ENCODE measurements at places on chromosomes 1 and 21.

GRCh38 chr1:93033029-93033428 is 46.1 kb upstream of the MTF2 start:
- DNase-seq, result no peak

DNA sequence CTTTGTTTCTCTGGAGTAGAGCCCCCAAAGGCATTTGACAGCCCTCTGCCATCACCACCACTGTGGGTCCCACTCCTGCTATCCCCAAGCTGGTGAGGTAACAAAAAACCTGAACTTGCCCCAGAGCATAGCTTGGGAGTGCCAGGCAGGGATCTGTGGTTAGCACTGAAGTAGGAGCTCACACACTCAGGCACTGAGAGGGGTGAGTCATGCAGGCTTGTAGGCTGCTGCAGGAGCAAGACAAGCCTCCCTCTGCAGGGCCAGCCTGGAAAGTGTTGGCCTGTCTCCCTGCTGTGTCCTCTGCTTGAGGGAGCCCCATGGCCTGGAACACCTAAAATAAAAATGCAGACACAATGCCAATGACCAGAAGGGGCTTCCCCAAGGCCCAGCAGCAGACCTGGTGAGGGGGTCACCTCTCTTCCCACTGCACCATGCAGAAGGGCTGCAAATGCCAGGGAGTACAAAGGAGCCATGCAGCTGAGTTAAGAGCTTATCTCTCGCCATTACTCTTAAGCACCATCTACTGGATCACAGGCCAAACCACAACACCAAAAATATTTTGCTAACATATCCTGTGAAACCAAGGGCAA is 108.9 kb upstream of the POGK start:
- DNase-seq, result peak; percentile 64

GRCh38 chr1:186374303-186375151 is 526 bp downstream of the TPR start:
- DNase-seq, result no peak

- DNase-seq, result peak; percentile 53
Measured at GRCh38 chr1:48917901-48918603, 141.4 kb upstream of the BEND5 start.

DNA sequence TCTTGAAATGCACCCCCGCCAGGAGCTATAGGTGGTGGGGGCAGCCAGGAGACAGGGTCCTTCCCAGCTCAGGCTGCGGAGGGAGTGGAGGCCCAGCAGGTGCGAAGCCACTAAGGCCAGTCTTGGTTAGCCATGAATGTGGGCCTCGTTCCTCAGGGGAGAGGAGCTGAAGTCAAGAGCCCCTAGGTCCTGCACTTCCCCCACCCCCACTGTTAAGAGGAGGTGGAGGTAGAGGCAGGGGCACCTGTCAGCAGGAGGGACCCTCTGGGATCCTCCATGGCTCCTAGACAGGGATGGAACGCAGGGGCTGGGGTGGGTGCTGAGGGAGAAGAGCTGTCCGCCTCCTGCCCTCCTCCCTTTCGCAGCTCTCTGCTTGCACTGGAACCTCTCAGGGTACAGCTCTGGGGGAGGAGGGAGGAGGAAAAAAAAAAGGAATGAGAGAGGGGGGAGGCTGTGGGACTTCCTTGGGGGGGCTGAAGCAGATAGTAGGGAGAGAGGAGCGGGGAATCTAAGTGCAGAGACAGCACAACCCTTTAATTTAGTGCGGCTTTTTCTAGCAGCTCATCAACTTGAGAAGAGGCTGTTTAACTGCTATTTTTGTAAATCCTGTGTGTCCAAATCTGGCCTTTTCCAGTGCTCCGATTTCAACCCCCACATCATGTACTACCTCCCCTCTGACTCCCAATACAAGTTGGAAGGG is 37.0 kb downstream of the MATN1 start:
- DNase-seq, result peak; percentile 60

DNA sequence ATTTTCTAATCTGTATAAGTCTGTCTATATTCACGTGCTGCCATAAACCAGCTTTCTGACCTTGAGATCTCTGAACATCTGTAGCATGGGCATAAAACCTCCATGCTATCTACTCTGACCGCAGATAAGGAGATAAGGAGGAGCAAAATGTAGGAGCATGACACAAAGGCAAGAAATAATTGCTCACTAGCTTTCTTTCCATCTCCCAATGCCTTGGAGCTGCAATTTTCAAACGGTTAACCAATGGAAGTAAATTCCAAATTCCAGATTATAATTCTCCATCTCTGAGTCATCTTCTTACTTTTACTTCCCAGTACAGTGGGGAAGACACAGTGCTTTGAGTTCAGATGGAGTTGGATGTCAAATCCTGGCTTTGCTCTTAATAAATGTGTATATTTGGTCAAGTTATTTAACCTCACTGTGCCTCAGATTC is 41.6 kb downstream of the CD58 start:
- no peak for DNase-seq

DNA sequence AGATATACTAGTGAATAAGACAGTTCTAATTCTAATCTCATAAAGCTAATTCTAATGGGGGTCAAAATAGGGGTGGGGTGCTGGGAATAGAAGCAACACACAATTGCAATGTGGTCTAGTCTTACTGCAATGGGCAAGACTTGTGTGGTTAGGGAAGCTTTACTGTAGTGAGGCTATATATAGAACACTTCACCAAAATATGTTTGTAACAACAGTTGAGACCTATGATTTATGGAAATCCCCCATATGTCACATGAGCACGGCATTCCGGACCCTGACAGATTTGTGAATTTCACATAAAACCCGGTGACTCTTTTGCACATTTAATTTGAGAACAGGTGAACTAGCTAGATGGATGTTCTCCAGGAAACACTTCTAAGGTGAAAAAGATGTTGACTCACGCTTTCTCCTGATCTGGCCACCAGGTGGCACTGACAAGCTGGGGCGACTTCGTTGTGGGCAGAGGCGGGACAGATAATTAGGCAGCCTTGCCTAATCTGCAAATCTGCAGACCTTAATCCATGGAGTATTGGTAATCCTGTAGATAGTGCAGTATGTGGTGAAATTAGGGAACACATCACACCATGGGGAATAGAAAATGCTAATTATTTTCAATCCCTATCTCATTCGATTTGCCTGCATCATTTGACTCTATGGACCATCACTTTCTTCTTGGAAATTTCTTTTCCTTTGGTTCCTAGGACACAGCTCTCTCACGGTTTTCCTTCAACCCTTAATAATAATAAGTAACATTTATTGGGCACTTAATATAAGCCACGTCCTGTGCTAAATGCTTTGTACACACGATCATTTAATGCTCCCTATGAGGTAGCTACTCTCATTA is 37.7 kb downstream of the KIAA0040 start:
- DNase-seq, result peak; percentile 94

GRCh38 chr1:22918644-22919043 is 54.0 kb downstream of the LACTBL1 start:
- DNase-seq, result no peak

DNA sequence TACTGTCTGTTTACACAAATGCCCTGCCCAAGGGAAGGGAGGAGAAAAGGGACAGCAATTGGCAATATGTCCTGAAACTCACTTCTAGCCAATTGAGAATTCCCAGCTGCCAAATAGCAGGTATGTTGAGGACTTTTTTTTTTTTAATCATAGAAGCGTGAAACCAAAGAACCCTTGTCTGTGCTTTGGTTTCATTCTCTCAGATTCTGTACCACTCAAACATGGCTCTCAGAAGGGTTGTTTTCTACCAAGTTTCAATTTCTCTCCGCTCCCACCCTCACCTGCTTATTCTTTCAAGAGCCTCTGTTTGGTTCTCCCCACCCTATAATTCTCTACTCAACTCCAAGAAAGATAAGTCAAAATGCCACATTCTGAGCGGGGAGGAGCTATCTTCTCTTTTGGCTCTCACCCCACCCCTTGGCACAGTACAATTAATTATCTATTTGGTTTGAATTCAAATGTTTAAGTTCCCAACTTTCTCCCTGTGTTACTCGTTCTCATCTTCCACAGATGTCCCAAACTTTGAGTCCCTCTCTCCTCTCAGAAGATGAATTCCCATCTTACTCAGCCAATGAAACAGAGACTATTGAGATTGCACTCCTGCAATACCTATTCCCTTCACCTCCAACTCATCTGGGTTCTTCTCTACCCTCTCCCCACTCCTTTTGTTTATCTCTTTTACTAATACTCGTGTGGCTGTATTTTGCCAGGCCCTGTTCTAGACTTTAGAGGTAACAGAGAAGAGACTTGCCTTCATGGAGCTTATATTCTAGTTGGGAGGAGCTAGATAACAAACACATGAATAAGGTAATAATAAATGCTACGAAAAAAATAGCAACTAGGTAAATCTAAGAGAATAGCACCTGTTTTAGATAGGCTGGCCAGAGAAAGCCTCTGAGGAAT is 3.9 kb upstream of the TP53BP2 start:
- no peak for DNase-seq

DNA sequence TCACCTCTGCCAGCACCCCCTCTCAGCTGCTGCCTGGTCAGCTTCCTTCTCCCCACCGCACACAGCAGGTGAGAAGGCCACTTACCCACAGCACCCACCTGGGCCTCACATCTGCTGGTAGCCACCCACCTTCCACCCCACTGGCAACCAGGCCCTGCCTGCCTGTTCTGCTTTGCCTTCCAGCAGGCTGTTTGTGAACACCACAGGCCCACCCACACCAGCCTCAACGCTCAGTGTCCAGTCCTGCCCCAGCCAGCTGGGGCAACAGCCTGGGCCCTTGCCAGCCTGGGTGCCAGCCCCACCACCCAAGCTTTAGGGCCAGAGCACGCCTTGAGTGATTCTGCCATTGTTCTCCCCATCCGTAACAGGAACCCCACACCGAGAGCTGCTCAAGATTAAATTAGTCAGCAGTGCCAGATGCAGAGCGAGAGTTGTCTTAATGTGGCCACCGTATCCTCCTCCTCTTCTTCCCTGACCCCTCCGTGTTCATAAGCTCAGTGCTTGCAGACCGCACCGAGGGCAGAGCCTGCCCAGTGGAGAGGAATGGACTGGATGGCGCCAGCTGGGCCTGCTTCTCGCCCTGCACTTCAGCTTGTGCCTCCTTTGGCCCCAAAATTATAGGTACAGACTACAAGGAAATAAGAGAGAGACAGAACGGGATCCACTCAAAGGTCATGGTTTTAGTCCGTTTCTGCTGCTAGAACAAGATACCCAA is 120.3 kb upstream of the COL6A1 start:
- peak; percentile 29 for DNase-seq

GRCh38 chr1:145782272-145783099 is 41.4 kb downstream of the RNF115 start:
- no peak for DNase-seq

- no peak for DNase-seq
Measured at GRCh38 chr1:190507357-190507756, 29.7 kb upstream of the BRINP3 start.

- DNase-seq, result peak; percentile 56
Measured at GRCh38 chr1:6275826-6276782, 15.2 kb upstream of the GPR153 start.

GRCh38 chr1:2416403-2416802 is 4.0 kb upstream of the PEX10 start:
- DNase-seq, result no peak

- no peak for DNase-seq
Measured at GRCh38 chr21:46546799-46547198, 58.1 kb downstream of the S100B start.

GRCh38 chr1:23916209-23917131 is 3.3 kb upstream of the CNR2 start:
- peak; percentile 93 for DNase-seq

GRCh38 chr1:212237651-212238050 is 47.6 kb upstream of the PPP2R5A start:
- no peak for DNase-seq

GRCh38 chr1:117556341-117556740 is 49.5 kb upstream of the TENT5C start:
- DNase-seq, result no peak

DNA sequence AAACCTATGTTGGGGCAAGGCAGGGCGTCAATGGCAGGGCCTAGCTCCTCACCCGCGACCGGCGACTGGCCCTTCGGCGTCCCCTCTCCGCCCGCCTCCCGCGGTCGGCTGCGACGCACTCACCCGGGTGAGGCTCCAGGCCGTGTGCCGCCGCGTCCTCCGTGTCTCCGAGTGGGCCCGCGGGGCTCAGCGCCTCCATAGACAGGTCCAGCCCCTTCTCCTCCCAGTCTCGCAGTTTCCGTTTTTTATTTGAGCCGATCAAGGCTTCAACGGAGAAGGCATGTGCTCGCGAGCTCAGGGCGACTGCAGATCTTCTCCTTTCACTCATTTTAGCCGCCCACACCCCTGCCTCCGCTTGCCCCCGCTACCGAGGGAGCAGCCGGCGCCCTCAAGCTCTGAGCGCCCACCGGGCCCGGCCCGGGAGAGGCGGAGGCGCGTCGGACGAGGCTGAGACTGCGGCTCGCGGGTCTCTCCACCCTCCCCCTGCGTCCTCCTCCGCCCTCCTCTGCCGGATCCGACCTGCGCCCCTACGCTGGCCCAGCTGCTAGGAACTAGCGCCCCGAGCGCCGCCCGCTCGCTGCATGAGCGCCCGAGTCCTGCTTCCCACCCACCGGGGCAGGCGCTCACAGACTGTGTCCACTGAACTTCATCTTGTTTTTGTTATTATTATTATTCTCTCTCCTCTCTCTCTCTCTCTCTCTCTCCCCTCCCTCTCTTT is 516 bp downstream of the TBX15 start:
- DNase-seq, result peak; percentile 89

DNA sequence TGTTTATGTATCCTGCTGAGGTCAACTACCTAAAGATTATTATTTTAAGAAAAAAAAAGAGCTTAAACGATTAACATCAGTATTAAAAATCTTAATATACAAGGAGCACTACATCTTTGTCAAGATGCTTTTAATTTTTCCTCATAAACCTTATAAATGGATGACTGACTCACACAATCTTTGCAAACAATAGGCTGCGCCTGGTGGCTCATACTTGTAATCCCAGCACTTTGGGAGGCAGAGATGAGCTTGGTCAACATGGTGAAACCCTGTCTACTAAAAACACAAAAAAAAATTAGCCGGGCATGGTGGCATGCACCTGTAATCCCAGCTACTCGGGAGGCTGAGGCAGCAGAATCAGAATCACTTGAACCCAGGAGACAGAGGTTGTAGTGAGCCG is 1.7 kb downstream of the KHDC4 start:
- DNase-seq, result no peak

DNA sequence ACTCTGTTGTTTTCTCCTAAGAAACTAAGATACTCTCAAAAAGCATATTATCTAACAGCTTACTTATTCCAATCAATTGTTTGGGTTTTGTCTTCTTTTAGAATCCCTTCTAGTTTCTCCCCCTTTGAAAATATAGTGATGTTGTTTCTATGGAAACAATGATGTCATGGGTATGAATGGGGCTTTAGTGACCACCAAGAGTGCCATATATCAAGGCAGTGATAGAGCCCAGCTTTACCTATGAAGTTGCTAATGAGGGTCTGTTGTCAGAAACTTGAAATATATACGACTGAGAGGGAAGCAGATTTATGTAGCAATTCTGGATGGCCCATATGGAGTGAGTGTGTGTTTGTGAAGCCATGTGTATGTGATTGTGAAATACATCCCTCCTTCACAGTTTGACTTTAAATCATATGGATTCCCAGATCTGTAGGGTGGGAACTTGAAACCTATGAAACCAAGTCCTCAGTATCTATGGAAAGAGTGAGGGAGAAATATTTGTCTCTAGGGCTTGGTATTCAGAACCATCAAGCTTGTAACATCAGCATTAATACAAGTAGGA is 116.7 kb downstream of the SPATA46 start:
- DNase-seq, result no peak

Measured in endodermal cell (in vitro differentiated cells).